Panc1 (cell line): ENCODE measurements at places on chromosomes 11 and 22. TPM values are rescaled to one million over a fixed set of nuclear protein-coding genes. Genes with fewer than 3 reads are reported as not detected.

GRCh38 chr11:46290598-46291309, 13.3 kb downstream of the CREB3L1 start:
- DNase-seq: no peak

GRCh38 chr11:15947681-15948648, 408.4 kb downstream of the SOX6 start:
- no peak for DNase-seq

GRCh38 chr11:46920755-46921154, 2.4 kb upstream of the LRP4 start:
- no peak for DNase-seq

GRCh38 chr11:69523453-69523852, 42.0 kb downstream of the LINC01488 start:
- DNase-seq: no peak

- no peak for DNase-seq
Observed at GRCh38 chr11:110174645-110175310, 81.6 kb downstream of the ZC3H12C start.

DNA sequence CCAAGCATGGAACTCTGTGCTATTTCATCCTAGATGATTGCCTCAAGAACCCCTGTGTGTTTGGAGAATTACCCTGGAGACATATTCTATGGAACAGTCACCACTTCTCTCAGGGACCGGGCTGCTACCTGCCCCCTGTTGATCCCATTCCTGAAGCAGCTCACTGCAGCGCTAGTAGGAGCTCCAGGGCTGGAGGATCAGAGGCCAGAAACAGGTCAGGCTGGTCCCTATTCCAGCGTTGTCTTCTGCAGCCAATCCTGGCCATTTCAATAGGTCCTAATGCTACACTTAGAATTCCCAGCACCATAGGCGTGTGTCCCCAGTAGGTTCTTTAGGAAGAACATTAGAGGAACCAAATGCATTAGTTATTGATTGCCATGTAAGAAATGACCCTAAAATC, 48.9 kb downstream of the BTG4 start:
- DNase-seq: no peak

DNA sequence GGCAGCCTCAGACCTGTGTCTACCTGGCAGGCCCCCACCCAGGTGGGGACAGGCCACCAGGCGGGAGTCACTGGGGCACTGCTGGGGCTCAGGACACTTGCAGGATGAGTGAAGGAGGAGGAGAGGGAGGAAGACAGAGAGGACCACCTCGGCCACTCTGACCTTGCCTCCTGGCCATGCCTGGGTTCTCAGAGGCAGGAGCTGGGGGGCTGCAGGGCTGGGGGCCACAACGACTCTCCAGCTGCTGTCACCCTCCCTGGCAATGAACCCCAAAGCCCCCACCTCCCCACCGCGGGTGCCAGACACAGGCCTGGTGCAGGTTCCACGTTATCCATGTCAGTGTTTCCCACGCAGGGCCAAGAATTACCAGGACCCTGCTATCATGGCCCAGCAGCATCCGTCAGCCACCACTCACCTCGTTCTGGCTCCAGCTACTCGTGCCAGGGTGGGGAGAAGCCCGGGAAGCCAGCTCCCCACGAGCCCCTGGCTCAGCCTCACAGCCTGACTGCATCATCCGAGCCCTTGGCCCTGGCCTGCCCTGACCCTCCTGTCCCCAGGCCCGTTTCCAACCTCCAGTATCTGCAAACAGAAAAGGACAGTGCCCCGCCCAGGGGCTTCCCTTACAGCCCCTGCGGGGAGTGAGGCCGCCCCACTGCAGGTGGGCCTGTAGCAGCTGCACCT, 62.4 kb downstream of the BRD1 start:
- DNase-seq: no peak

DNA sequence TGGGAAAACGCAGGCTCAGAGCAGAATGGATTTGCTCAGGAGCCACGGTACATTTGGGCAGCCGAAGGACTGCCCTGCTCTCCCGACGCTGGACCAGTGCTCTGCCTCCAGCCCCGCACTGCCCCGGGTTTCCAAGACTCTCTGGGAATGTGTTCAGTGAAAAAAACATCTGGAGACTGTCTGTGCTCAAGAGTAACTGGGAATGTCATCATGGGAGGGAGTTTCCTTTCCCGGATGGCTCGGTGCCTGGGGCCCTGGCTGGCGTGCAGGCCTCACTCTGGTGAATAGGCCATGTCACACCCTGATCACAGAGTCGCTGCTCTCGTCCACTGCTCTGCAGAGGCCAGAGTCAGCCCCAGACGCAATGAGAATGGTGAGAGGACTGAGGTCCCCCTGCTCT, 9.8 kb upstream of the APOL6 start:
- no peak for DNase-seq

DNA sequence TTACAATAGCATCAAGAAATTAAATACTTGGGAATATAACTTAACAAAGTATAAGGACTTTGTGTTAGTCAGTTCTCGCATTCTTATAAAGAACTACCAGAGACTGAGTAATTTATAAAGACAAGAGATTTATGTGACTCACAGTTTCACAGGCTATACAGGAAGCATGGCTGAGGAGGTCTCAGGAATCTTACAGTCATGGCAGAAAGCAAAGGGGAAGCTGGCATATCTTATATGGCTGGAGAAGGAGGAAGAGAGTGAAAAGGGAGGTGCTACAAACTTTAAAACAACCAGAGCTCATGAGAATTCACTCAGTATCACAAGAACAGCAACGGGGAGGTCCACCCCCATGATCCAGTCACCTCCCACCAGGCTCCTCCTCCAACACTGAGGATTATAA, 32.0 kb upstream of the CCDC134 start:
- DNase-seq: no peak

GRCh38 chr22:45889539-45890350, 87.2 kb downstream of the WNT7B start:
- DNase-seq: no peak

- no peak for DNase-seq
Observed at GRCh38 chr11:72443016-72443415, 8.7 kb upstream of the CLPB start.

DNA sequence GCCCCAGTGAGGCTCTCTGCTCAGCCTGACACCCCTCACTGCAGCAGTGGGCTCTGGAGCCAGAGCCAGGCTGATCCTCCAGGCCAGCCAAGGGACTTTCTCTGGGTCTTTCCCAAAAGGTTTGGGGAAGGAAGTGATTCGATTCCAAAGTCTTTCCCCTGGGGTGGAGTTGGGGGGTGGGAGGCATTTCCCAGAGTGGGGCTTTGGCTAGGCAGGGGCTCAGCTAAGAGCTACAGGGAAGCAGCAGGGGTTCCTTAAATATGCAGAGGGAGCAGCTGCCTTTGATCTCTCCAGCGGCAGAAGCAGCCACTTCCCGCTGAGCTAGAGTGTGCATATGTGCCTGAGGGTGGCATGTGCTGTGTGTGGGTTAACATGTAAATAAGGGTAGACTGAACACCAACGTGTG, 192.9 kb downstream of the INSC start:
- DNase-seq: no peak

- no peak for DNase-seq
Observed at GRCh38 chr22:35938226-35938625, 90.4 kb downstream of the RBFOX2 start.

DNA sequence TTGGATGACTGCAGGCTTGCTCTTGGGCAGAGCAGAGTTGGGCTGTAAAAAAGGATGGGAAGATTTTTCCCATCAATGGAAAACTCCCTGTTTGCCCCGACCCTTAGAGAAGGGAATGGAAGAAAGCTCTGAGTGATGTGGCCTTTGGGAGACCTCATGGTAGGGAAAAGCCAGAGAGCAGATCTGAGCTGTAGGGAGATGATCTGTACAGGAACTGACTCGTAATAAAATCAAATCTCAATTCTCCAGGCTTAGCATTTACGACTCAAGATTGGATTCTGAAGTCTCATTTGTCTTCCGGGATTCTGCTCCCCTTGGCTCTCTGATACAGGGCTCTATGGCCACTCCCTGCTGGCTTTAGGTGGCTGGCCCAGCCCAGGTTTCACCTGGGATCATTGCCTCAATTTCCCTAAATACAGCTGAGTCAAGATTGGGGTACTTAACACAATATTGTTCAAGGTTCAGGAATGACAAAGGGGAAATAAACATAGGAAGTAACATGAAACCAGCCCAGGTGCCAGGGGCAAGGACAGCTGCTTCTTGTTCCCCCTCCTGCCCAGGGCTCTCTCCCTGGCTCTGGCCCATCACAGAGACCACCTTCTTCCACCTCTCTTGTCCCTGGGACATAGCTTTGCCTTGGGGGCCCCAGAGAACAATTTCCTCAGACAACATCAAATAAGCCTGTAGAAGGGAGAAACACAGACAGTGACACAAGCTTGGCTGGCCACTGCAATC, 38.4 kb upstream of the THY1 start:
- DNase-seq: no peak

DNA sequence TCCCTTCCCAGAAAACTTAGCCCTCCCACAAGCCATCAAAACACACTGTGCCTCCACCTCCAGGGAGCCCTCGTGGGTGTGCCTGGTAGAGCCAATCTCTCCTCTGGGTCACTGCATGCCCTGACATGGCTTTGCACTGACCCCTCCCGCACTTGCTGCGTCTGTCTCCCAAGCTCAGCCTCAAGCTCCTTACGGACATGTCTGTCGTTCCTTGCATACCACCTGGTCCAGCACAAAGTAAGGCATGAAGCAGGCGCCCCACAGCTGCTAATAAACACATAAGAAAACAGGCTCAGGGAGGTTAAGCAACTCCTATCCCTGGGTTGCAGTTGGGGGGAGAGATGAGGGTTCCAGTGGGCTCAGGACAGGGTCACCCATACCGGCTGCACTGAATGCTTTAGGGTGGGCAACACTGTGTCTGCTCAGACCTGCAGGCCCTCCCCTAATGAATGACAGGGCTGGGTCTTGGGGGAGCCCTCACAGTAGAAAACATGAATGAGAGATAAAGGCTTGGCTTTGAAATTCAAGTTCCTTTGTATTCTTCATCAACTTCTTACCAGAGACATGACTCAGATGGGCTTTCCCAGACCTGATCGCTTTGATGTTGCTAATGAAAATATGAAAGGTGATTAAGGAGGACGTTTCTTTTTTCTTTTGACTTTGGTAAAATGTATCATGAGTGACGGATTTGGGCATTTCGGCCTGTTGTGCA, 38.0 kb downstream of the PHF21B start:
- DNase-seq: no peak

DNA sequence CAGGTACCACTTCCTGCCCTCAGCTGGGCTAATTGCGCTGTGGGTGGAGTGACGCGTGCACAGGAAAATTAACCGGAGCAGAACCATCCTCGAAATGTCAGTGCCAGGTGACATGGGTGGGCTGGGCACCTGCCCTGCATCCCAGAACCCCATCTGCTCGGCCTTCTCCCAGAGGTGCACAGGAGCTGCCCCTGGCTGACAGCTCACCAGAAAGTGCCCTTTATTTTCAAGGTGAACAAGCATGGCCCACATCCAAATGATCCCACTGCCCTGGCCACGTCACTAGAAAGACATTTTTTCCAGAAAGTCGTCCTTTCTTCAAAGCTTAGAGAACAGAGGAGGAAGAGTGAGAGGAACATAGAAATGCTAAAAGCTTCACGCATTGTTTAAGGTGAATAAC, 4.1 kb upstream of the ELFN2 start:
- DNase-seq: no peak

DNA sequence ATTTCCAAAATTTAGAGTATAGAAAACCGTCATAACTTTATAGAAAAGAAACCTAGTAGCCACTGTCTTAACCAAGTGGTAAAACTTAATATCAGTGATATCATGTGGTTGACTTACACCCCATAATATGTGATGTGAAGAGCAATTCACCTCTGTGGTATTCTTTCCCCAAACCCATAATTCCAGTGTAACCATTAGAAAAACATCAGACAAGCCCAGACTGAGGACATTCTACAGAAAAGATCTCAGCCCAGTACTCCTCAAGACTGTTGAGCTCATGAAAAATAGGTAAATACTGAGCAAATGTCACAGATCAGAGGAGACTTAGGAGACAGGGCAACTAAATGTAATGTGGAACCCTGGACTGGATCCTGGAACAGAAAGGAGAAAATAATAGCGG, 134.6 kb downstream of the PGR start:
- DNase-seq: no peak

GRCh38 chr11:63944987-63945386, 6.2 kb downstream of the NAA40 start:
- no peak for DNase-seq

DNA sequence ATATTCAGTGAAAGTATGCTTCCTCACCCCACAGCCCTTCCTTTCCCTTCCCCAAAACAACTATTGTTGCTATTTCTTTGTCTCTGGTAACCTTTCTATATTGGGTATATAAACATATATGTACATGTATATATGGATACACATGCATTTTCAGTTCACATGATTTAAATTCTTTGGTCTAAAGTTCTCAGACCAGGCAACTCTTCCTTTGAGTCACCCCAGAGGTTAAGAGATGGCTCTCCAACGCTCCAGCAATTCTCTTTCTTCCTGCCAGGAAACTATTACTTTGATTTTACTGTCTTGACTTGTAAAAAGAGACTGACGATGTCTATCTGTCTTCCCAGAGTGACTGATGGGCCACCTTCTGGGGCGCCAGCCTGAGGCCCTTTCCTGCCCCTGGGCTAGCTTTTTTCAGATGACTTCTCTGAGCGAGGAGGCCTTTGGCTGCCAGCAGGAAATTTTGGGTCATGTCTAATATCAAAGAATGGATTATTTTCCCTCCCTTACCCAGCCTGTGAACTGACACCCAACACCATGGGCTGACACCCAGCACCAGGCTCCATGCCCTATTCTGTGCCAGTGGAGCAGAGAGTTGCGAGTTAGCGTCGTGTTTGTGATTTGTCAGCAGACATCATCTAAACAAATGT, 14.4 kb upstream of the ST3GAL4 start:
- DNase-seq: no peak

GRCh38 chr11:65431451-65432099, 9.0 kb downstream of the NEAT1 start:
- DNase-seq: no peak

DNA sequence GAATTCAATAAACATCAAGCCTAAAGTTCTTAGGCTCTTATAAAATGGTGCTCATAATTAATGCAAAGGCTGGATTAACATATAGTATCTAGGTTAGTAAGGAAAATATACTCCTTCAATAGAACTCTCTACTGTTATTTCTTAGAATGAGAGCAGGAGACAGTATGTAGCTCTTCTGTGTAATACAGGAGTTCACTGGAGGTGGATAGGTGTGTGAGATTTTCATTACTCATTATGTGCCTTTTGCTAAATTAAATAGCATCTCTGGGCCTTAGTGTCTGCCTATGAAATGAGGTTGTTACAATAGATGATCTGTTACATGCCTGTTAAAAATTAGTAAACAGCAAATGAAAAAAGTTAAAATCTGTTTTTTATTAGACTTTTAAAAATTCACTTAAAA, 20.6 kb downstream of the EED start:
- no peak for DNase-seq

- DNase-seq: no peak
Observed at GRCh38 chr11:30206249-30206996, 24.4 kb upstream of the FSHB start.

SEC14L3 gene
- total RNA-seq: not detected

CHST1 gene
- not detected for total RNA-seq

MAML2 gene
- 2.9 TPM for total RNA-seq

SLC37A2 gene
- total RNA-seq: 0.23 TPM

NPAS4 gene
- total RNA-seq: 0.08 TPM

CEP164 gene
- 75.4 TPM for total RNA-seq

PARVG gene
- total RNA-seq: 0.21 TPM

OR8H2 gene
- total RNA-seq: not detected

TENM4 gene
- total RNA-seq: 0.39 TPM

CCDC34 gene
- 28.3 TPM for total RNA-seq

CD44 gene
- 1,819 TPM for total RNA-seq

KCNJ5 gene
- total RNA-seq: 0.28 TPM
